Activated CD4-positive, alpha-beta T cell treated with anti-CD3 and anti-CD28 coated beads for 48 hours (primary cell): ENCODE measurements at places on chromosomes 6 and 20.

GRCh38 chr6:24480705-24481104 lies 8.7 kb downstream of the GPLD1 start:
- no peak for DNase-seq

- no peak for DNase-seq
Measured at GRCh38 chr6:33839399-33840047, 35.7 kb upstream of the MLN start.

- DNase-seq = peak; percentile 73
Measured at GRCh38 chr20:53643031-53643832, 49.6 kb upstream of the ZNF217 start.

DNA sequence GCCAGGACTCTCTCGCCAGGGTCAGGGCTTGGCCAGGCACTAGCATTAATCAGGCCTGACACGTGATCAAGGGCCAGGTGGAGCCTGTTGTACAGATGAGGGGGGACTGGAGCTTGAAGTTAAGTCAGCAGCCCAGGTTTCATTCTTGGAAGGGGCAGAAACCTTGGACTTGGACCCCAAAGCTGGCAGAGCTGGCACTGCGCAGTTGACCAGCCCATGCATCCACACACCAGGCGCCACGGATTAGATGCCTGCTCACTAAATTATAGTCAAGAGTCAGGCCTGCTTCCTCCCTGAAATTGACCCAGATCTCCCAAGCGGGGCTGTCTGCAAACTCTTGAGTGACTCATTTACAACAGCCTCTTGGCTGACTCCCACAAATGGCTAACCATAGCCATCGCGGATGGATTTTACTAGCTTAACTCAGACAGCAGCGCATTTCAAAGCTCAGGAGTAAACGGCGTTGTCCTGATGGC lies 4.1 kb upstream of the TAF4 start:
- DNase-seq = no peak

DNA sequence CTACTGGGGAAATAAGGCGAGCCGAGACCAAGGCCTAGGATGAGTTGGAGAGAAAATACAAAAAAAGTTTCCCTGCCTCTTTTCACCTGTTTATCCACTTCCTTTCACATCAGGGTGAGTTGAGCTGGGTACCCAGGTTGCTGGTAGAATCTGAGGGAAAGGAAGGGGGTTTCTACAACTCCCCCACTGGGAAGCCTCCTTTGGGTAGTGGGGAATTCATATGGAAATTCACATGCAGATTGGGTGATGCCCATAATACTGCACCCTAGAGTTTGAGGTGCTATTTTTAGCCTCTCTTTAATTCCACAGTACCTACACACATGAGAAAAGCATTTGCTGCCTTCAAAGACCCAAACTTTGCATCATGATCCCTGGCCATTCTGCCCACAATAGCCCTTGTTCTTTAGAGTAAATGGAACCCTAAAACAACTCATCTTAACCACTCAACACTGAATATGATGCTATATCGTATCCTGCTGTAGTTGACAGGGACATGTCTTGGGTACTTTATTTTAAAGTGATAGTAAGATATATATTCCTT lies 2.7 kb downstream of the OSTM1 start:
- no peak for DNase-seq

- DNase-seq = no peak
Measured at GRCh38 chr20:25173886-25174308, 21.6 kb upstream of the ENTPD6 start.

- no peak for DNase-seq
Measured at GRCh38 chr6:124879992-124880355, 82.3 kb upstream of the RNF217 start.

- peak; percentile 77 for DNase-seq
Measured at GRCh38 chr20:47357296-47358038, 968 bp upstream of the ZMYND8 start.

- no peak for DNase-seq
Measured at GRCh38 chr6:71035871-71036270, 79.0 kb upstream of the B3GAT2 start.

DNA sequence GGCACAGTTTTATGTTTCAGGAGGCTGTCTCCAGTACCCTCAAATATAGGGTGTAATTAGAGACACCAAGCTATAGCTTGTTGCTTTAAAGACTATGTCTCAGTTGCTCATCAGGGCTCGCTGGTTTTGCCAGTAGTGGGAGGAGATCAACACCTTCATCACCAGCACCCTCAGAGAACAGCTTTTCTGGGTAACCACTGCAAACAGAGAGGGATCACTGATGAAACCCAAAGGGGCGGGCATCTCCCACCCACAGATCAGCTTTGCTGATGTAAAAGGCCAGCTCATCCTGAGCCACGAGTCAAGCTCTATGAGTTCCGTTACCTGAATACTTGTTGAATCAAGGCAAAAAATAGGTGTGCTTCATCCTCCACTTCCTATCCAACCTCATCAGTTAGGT lies 187.7 kb downstream of the AIG1 start:
- DNase-seq = peak; percentile 53

GRCh38 chr20:49161428-49162152 lies 26.5 kb downstream of the STAU1 start:
- no peak for DNase-seq

- no peak for DNase-seq
Measured at GRCh38 chr6:80544555-80544954, 438.1 kb downstream of the BCKDHB start.

DNA sequence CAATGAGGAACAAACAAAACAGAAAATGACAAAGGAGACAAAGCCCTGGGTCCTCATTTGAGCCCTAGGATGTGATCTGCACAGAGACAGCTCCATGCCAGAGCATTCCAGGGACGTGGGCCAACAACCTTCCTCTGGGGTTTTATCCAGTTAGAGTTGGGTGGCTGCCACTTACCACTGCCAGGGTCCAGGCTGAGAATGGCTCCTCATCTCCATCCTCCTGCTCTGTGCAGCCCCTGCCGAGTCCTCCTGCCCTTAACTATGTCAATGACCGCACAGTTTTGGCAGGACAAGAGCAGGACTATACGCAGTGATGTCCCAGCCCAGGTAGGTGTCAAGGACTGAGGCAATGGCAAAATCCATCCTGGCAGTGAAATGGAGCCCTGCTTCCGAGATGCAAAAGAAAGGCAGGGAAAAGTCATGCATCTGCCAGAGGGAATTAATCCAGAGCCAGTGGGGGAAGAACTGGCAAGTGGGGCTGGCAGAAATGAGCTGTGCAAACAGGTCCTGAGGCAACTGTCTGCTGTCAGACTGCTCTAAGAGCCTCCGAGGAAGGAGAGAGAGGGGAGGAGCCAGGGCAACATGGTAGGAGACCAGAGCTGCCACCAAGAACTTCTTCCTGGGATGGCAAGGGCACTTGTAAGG lies 449.4 kb downstream of the PTPRT start:
- no peak for DNase-seq

DNA sequence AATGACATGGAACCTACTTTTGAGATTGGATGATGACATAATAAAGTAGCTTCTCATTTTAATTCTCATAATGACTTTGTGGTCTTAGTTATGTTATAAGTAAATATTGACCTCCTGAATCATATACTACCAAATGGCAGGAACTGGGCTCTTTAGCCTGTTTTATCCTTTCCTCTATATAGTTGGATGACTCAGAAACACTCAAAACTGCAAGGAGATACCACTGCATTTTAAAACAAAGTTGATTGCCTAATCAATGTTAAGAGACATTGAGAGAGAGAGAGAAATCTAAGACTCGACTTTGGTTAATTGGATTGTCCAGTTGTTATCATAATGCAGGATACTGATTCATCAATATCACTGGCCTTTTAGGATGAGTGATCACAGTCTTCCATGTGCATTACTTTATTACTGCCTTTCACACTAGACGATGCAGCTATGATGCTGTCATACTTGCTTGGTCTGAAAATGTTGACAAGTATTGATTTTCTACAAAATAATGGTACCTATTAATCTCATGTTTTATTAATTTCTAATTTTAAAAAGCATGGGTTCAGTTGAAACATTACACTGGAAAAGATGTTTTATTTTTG lies 320.0 kb downstream of the NKAIN2 start:
- no peak for DNase-seq

DNA sequence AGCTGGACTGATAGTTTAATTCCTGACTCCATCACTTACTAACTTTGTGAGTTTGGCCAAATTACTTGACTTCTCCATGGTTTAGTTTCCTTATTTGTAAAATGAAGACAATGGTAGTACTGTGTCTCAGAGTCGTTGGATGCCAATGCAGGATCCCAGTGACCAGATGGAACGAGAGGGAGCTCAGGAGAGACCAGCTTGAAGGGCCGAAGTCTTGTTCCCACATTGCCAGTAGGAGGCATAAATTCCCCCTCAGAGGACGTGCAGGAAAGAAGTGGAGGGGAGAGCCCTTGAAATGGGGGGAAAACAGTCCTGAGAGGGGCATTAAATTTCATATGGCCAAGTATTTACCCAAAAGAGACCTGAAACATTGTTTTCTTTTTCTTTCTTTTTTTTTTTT lies 2.1 kb upstream of the MUC22 start:
- DNase-seq = no peak

GRCh38 chr6:152268846-152269442 lies 368.2 kb downstream of the SYNE1 start:
- no peak for DNase-seq

GRCh38 chr6:5619249-5619648 lies 357.9 kb downstream of the FARS2 start:
- DNase-seq = peak; percentile 22

GRCh38 chr20:12276011-12276673 lies 358.4 kb downstream of the BTBD3 start:
- DNase-seq = no peak

DNA sequence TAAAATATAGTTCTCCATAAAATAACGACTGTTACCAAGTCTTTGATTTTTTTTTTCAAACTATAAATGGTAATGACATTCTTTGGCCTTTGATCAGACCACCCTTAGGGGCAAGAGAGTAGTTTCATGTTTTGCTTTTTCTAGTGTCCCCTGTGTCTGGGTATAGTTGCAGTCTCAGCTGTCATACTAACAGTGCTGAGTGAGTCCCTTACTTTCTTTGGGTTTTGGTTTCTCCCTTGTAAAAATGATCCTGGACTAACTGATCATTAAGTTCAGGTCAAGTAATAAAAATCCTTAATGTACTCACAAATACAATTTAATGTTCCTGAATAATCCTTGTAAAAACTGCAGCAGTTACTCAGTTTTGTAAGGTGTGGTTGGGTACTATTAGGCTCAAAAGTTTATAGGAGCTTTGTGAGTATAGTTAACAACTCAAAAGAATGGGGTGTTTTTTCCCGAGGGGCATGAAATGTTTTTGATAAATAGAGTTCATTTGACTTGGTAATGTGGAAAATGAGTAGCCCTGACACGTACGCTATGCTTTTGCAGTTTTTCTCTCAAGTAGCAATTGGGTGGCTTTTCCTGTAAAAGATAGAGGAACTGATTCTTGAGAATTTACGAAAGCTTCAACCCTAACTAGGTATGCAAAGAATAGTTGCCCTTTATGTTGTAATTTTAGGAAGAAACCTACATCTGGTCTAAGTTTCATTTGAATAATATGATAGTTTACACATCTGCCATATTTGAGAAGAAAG lies 6.2 kb downstream of the PTPN1 start:
- no peak for DNase-seq

GRCh38 chr20:4086771-4087687 lies 71.7 kb upstream of the RNF24 start:
- DNase-seq = no peak

- DNase-seq = no peak
Measured at GRCh38 chr6:12661432-12662089, 55.0 kb upstream of the PHACTR1 start.

DNA sequence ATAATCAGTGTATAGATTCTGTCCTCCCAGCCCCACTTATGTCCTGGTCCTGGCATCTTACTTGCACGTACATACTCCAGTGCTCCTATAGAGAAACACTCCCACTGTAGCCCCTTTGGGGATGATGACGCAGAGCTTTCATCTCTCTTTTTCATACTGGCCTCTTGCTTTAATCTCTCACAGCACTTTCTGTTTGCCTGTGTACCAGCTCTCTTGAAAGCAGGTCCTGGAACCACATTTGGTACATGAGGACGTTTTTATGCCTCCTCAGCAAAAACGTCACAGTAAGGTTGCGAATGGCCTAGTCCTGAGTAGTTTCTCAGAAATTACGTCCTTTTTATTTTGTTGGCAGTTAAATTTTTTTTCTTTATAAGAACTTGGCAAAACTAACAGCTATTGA lies 10.8 kb downstream of the L3MBTL3 start:
- peak; percentile 25 for DNase-seq

- peak; percentile 44 for DNase-seq
Measured at GRCh38 chr20:408843-409696, 971 bp downstream of the RBCK1 start.

- no peak for DNase-seq
Measured at GRCh38 chr20:31680286-31681127, 42.2 kb downstream of the BCL2L1 start.

GRCh38 chr20:50654904-50655303 lies 36.4 kb downstream of the RIPOR3 start:
- no peak for DNase-seq

DNA sequence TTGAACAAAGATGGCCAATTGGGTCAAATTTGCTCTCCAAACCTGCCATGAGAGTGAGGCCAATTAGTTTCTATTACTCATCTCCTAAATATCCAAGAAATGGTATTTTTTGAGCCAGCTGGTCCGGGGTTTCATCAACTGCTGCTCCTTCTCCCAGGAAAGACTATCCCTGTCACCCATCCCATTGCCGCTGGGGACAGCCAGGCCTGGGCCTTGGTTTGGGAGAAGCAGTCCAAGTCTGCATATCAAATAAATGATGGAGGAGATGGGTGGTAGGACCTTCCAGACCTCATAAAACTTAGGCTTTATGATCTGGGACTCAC lies 46.7 kb upstream of the TTPAL start:
- DNase-seq = no peak

DNA sequence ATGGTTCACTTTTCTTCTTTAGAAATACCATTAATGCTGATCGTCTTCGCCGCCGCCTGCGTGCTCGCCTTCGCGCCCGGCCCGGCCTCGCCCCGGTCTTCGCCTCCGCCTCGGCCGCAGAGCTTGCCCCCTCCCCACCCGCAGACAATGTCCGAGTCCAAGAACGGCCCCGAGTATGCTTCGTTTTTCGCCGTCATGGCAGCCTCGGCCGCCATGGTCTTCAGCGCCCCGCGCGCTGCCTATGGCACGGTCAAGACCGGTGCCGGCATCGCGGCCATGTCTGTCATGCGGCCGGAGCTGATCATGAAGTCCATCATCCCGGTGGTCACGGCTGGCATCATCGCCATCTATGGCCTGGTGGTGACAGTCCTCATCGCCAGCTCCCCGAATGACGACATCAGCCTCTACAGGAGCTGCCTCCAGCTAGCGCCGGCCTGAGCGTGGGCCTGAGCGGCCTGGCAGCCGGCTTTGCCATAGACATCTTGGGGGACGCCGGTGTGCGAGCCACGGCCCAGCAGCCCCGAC lies 4.8 kb upstream of the PRPH2 start:
- DNase-seq = peak; percentile 11

DNA sequence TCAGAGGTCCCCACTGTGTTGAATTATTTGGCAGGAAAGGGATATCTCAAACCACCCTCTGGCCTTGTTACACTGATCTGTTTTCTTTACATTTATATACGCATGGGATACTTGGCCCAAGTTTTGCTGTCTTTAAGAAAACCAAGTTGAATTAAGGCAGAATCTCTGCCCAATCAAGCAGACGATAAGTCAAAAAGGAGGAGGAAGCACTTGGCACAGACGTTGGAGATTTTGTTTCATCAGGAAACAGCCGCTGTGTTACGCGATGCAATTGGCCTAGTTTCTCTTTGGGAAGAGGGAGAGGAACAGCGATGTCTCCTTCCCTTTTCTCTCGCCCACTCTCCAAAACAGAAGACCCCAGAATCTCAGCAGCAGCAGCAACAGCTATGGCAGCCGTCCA lies 20.2 kb upstream of the NAA20 start:
- no peak for DNase-seq

- DNase-seq = no peak
Measured at GRCh38 chr6:3631186-3631585, 120.3 kb downstream of the PXDC1 start.

GRCh38 chr20:101975-102374 lies 14.5 kb downstream of the DEFB125 start:
- no peak for DNase-seq
